ENCODE measurements at places on chromosomes 3 and 15.

GRCh38 chr3:97306226-97306625 is 458.3 kb upstream of the ARL6 start:
- no peak for DNase-seq

DNA sequence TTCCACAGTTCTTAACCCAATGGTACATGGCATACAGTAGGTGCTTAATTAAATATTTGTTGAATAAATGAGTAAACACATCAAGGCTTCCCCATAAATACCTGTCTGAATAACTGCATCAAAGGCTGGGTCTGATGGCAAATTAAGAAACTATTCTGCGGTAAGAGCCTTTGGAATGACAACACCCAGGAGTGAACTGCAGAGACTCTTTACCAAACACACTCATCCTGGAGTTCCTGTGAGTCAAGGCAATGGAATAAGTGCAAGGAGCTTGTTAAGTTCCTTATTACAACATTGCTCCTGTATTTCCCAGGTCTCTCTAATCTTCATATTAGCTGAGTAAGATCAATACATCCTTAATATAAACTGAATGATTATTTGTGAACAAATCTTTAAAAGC is 119.9 kb upstream of the STT3B start:
- no peak for DNase-seq

DNA sequence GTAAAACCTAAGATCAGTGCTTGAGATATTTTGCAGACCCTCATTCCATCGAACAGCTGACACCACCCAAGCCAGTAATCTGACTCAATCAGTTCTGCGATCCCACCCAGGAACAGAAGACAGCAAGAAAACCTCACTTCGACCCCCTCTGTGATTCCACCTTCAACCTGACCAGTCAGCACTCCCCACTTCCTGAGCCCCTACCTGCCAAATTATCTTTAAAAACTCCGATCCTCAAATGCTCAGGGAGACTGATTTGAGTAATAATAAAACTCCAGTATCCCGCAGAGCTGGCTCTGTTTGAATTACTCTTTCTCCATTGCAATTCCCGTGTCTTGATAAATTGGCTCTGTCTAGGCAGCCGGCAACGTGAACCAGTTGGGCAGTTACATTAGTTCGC is 25.7 kb upstream of the CLDN16 start:
- DNase-seq: no peak

DNA sequence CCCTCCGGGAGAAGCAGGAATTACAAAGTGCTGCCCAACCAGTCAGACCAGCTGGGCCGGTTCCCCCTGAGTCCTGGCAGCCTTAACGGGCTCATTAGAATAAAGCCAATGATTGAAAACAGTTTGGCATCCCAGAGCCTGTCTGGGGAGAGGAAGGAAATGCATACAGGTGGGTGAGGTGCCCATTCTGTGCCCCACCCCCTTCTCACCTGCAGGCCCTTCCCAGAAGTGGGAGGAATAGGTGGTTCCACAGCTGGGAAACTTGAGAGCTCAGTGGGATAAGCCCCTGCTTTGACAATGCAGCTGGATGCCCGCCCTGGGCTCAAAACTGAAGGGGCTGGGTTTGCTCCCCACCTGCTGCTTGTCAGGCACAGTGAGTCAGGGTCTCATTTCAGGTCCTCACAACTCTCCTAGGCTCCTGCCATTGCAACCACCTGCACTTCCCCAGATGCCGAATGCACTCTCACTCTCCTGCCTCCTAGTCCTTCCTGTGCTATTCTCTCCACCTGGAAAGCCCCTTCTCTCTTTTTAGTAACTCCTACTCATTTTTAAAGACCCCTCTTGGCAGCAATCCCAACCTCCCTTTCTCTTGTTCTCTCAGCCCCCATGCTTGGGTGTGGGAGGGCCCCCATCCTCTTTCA is 5.5 kb upstream of the BUB1B start:
- DNase-seq: no peak

GRCh38 chr3:171875923-171876412 is 32.8 kb downstream of the TMEM212 start:
- no peak for DNase-seq

DNA sequence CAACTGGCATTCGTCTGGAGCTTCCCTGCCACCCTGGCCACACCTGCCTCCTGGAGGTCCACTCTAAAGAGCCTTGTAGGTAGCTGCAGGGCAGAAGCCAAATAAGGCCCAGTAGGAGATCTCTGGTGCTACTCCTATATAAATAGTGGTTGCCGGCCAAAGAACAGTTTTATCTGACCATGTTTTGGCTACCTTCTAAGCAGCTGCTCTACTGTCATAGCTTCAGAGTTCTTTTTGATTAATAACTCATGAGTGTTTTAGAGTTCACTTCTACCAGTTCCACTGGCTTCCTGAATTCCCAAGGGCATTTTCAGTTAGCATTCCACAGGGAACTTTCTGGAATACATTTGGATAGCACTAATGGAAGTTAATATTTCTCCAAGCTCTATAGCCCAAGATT is 154.6 kb downstream of the B3GALNT1 start:
- no peak for DNase-seq

GRCh38 chr3:197205675-197206074 is 92.7 kb downstream of the DLG1 start:
- no peak for DNase-seq

DNA sequence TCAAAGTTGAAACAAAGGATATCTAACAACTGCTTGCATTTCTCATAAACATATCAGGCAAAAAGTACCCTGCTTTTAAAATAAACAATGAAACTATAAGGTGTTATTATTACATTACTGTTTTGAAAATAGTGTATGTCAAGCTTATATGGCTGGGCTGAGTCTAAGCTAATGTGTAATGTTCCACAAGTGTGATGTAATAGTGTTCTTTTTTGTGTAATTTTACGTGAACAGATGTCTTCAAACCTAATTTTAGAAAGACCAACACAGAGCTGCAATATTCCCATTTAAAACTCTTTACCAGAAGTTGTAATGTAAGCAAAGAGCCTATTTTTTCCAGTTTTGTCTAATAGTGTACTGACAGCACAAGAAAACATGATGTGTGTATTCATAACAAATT is 34.0 kb downstream of the MINDY2 start:
- DNase-seq: no peak

- no peak for DNase-seq
Measured at GRCh38 chr15:93146196-93146595, 57.2 kb upstream of the RGMA start.

DNA sequence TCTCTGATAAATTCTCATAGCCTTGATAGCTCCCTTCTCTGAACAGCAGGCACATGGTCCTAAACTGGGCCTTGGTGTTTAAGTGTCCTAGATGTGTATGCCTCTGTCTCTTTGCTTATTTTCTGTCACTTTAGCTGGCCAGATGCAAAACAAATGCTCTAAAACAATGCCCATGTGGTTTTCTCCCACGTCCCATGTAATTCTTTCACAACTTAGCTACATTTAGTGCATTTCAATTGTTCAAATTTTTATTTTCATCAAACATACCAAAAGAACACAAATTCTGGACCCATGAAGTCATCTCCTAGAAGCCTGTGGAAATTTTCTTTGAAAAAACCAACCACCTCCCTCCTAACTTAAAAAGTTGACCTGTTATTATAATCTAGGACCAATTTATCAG is 491.3 kb upstream of the AGTR1 start:
- DNase-seq: no peak

GRCh38 chr3:21158861-21159542 is 592.0 kb downstream of the ZNF385D start:
- DNase-seq: no peak

DNA sequence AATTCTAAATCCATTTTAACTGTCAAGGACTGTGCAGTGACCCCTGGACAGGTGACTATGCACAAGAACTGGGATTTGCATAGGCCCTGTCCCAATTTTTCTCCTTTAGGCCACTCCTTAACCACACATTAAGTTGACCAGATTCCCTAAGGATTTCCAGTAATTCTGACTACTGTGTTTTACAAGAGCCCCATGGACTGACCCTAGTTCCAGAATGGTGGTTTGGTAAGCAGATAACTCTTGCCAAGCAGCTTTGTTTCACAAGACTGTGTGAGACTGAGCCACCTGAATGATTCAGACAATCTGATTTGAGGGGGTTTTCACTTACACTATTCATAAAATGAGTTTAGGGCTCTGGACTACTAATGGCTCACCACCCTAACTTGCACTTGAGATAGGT is 535.8 kb downstream of the ZBBX start:
- no peak for DNase-seq

DNA sequence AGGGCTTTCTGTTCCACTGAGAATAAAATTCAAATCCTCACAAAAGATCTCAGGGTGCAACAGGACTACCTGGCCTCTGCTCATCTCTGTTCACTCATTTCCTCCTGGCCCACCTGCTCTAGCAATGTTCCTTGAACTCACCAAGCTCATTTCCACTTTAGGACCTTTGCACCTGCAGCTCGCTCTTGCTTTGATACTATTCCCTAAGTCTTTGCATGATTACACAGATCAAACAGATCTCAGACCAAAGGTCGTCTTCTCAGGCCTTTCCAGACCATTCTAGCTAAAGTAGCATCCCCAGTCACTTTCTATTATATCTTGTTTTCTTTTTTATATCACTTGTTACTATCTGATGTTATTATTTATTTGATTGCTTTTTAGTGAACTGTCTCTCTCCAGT is 54.7 kb downstream of the B3GNT5 start:
- no peak for DNase-seq

- DNase-seq: no peak
Measured at GRCh38 chr3:299590-300301, 103.2 kb downstream of the CHL1 start.
